ENCODE measurements at places on chromosomes 2 and 18.

DNA sequence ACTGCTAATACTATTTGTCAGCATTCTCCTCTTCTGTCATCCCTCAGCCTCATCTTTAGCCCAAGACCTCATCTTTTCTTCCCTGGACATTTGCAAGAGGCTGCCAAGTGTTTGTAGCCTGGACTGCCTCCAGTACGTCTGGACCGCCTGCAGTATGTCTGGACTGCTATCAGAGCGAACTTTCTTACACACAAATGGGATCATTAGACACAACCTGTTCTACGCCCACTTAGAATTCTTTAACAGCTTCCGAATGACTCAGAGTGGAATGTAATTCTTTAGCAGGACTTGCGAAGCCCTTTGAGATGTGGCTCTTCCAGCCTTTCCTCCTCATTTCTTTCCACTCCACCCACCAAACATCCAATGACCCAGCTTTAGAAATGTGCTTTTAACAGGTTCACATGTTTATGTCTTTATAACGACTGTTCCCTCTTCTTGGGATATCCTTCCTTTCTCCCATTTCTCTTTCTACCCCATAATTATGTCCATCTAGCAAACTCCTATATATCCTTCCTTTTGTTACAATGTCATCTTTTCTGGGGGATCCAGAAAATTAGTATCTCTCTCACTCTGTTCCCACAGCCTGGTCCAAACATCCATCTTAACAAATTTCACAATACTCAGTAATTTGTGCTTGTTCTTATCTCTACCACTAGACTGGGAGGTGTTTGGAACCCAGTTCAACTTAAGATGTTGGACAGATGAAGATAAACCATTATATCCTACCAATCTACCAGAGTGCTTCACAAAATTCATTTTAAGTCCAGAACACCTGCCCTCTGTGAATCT lies 171.3 kb upstream of the PGAP1 start:
- DNase-seq, result no peak

- peak; percentile 87 for DNase-seq
These were observed 9.8 kb upstream of the ZNF397 start for GRCh38 chr18:35231052-35231451.

DNA sequence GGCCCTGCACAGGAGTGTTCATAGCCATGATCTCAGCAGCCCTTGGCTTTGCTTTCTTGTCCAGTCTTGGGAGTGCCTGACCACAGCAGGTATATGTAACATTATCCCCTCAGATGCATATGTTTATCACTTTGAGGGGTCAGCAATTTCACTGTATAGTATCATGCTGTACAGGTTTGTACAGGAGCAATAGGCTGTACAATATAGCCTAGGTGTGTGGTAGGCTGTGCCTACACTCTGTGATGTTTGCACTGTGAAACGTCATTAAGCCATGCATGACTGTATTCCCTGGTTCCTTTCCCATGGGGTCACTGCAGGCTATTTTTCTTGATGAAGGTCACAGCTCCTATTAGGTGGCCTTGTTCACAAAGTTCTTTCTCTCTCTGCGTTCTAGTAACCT lies 4.7 kb upstream of the IL36G start:
- no peak for DNase-seq

GRCh38 chr2:58866040-58866439 lies 624.9 kb upstream of the FANCL start:
- no peak for DNase-seq

DNA sequence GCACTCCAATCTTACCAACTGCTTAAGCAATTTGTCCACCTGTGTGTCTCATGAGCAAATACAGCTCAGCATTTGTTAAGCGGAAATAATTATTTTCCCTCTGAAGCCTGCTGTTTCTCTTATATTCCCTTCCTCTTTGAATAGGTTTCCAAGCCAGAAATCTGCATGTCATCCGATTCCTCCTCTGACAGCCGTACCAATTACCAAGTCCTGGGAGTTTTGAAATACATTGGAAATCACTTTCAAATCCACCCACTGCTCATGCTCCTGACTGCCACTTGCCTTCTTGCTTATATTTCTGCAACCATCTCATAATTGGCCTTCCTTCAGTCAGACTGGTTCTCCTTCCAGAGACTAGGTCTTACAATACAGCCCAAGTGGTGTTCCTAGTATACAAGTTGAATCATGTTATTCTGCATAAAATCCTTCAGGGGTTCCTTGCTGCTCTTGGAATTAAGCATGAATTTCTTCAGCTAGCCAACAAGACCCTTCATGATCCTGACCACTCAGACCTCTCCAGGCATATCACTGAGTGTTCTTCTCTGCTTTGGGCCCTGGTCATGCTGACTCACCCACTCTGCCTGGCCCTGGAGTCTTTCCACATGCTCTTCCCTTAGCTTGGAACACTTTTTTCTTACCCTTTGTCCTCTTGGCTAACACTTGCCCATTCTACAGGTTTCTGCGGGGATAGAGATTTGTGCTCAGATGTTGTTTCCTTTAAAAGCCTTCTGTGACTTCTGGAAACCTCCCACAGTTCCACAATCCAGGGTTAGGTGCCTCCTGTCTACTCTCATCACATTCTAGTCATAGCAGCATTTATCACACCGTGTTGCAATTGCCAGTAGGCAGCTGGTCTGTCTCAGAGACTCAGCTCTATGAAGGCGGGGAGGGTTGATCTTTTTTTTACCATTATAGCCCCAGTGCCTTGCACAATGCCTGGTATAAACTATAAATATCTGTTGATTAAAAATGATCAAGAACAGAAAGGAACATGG lies 157.6 kb downstream of the ARL6IP6 start:
- no peak for DNase-seq

Measured in small intestine (tissue), 16 donors.